GOT3 (cell line): ENCODE measurements at places on chromosomes 5 and 9.

DNA sequence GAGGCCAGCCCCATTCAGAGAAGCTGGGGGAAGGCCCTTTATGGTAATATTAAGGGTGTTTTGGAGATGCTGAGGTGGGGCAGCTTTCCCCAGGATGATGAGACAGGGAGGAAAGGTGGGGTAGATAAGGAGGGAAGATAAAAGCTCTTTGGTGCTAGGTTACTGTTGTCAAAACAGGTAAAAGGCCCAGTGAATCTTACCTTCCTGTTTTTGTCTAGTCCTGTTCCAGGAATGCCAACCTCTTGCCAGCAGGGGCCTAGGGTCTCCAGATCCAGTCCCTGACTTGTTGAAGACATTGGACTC lies 797 bp upstream of the CCL27 start:
- no peak for DNase-seq

DNA sequence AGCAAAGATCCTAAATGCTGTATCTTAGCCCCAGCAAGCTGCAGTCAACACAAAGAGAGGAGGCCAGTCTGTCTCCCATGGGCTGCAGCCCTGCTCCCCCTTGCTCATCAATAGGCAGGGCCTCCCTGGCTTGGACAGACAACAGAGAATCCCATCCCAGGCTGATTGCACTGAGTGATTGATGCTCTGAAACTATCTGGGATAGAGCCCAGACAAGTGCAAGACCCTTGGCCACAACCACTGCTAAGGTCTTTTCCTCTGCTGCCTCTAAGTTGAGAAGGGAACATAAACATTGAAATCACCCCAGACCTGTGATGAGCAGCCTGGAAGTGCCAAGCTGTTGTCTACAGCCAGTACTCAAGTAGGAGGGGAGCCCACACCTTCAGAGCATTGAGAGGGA lies 661.0 kb upstream of the CDH18 start:
- no peak for DNase-seq

DNA sequence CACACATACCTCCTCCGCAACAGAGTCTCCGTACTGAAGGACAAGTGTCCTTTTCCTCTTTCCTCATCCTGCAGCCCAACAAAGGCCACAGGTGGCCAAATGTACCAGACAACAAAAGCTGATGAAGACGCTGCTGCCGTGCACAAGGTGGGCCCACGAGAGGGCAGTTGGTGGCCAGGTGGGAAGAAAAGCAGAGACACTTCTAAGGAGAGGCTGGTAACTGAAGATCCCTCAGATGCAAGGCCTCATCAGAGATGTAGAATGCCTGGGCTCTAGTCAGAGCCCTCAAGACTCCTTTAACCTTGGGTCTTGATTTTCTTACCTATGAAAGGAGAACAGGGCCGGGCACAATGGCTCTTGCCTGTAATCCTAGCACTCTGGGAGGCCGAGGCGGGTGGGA lies 75.7 kb downstream of the NRG2 start:
- DNase-seq: no peak

DNA sequence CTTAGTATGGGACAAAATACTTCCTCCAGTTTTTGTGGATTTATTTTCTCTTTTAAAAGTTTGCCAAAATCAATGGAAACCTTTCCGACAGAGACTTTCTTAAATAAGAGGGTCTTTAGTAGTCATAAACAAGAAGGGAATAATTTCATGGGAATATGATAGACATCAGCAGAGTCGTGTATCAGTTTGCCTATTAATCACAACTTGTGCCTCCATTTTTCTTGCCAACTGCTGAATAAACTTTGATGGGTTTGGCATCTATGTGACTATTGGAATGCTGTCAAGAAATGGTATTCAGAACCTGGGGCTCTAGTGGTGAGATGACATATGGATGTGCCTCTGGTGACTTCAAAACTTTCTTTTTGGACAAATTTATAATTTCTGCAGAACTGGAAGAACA lies 1668.2 kb downstream of the MAT2B start:
- no peak for DNase-seq

- DNase-seq: no peak
Measured at GRCh38 chr5:673161-673830, 19.9 kb downstream of the TPPP start.

DNA sequence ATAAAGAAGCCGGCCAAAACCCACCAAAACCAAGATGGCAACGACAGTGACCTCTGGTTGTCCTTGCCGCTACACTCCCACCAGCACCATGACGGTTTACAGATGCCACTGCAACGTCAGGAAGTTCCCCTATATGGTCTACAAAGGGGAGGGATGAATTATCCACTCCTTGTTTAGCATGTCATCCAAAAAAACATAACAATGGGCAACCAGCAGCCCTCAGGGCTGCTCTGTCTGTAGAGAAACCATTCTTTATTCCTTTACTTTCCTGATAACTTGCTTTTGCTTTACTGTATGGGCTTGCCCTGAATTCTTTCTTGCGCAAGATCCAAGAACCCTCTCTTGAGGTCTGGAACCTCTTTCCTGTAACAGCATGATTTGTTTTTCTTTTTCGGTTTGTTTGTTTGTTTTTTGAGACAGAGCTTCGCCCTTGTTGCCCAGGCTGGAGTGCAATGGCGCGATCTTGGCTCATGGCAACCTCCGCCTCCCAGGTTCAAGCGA lies 2.0 kb upstream of the UAP1L1 start:
- DNase-seq: no peak

GRCh38 chr5:2874099-2874498 lies 122.6 kb upstream of the IRX2 start:
- DNase-seq: no peak

- no peak for DNase-seq
Measured at GRCh38 chr5:174384509-174384947, 339.0 kb downstream of the NSG2 start.
